ENCODE measurements at places on chromosomes 1 and 21. TPM values are rescaled to one million over a fixed set of nuclear protein-coding genes. Genes with fewer than 3 reads are reported as not detected.

DNA sequence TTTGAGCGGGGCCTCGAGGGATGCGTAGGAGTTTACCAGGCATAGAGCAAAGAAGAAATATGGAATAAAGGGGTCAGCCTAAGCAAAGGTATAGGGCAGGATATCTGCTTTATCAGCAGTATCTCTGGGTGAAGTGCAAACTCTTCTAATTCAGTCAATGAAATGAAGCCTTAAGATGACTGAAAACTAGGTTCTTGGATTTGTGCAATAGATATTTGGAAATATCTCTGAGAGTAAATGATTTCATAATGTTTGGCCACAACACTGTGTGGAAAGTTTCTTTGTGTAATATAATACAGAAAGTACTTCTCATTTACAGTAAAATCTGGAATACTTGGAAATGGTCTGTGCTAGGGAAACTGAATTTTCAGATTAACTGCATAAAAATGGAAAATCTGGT lies 26.1 kb downstream of the KCNJ15 start:
- no peak for DNase-seq

GRCh38 chr1:55280731-55281130 lies 65.6 kb upstream of the USP24 start:
- DNase-seq = no peak

- DNase-seq = no peak
Observed at GRCh38 chr21:35720208-35720731, 340.1 kb downstream of the SETD4 start.

DNA sequence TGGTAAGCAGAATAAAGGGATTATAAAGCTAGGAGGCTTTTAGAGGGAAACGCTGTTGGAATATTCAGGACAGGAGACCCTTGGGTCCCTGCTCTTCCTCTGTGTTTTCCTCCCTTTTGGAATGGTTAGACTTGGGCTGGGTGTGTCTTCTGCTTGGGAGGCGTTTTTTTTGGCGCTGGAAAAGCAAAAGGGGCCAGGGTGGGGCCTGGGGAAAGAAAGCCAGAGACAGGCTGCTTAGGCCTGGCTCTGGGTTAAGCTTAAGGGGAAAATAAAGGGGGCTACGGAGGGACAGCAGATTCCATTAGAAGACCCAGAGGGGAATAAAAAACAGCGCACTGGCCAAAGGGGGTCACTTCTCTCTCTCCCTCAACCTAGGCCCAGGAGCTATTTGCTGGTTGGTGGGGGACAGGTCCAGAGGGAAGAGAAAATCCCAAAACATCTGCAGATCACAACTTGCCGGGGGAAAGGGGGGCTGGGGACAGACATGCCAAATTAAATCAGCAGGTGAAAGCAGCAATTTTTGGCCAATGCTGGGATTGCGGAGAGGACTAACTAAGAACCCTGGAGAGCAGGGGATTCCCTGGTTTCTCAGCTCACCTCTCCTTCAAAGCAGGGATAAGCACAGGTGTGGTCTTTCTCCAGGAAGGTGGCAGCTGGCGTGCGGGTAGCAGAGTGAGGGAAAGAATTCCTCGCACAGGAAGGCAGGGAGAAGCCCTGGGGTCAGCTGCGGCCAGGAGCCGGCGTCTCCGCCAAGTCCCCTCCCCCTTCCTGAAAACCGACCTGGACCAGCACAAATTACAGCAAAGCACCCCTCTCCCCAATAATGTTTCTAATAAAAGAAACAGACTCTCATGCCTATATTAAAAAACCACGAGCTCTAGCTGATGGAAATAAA lies 82.2 kb upstream of the AK4 start:
- DNase-seq = no peak

- DNase-seq = no peak
Observed at GRCh38 chr1:200405264-200405663, 4.6 kb downstream of the ZNF281 start.

DNA sequence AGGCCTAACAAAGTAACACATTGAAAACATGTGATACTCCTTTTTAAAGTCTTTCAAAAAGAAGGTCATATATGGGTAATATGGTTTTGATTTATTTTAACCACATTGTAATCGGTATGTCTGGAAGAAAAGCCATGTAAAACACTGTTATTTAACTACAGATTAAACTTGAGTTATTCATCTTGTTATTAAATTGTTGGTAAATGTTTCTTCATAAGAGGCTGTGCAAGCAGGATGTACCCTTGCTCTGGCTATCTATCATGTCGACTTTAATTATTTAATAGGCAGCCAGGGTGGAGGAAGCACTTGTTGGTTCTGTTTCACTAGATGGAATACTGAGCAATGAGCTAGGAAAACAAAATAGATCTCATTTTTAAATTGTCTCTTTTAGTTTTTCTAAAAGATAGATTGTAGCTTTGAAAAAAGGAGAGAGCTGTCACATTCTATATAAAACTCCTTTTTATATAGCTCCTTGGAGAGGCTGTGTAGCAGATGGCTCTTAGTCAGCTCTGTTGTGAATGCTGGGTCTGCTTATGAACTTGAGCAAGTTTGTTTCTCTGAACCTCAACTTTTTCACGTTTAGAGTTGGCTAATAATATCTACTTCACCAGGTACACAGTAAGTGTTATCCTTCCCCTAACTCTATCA lies 39.5 kb downstream of the LRRC8B start:
- DNase-seq = no peak

DNA sequence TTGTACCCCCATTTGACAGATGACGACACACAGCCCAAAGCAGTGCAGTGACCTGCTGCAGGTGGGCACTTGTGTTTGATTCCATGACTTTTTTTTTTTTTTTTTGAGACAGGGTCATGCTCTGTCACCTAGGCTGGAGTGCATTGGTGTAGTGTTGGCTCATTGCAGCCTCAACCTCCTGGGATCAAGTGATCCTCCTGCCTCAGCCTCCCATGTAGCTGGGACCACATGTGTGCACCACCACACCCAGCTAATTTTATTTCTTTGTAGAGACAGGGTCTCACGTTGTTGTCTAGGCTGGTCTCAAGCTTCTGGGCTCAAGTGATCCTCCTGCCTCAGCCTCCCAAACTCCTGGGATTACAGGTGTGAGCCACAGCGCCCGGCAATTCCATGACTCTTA lies 14.9 kb upstream of the SYNC start:
- no peak for DNase-seq

- no peak for DNase-seq
Observed at GRCh38 chr21:32114419-32115035, 164.3 kb downstream of the MIS18A start.

DNA sequence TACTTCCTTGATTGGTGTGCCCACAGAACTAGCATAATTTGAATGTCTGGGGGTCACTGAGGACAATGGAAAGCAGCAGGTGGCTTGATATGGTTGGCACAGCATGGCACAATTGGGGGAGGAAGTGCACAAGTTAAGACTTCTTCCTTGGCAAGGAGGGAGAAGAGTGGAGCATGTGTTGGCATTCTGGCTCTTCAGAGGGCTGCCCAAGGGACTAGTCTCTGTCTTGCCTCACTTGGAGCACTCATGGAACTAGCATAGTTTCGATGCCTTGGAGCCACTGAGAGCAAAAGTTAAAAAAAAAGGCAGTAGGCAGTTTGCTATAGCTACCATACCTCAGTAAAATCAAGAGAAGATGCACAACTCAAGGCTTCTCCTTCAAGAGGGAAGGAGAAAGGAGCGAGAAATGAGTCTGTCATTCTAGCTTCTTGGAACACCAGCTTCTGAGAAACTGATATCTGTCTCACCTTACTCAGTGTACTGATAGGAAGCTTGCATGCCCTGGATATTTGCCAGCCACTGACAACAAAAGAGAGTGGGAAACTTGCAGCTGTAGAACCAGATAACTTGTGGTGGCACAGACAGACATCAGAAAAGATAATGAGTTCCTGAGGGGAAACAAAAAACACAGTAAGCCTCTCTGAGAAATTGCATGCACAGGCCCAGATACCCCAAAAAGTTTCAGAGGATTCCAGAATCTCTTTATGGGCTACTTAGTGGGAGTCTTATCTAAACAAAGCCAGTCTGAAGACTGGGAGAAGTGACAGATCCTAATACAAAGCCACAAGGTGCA lies 207.5 kb upstream of the SAMSN1 start:
- peak; percentile 14 for DNase-seq

DNA sequence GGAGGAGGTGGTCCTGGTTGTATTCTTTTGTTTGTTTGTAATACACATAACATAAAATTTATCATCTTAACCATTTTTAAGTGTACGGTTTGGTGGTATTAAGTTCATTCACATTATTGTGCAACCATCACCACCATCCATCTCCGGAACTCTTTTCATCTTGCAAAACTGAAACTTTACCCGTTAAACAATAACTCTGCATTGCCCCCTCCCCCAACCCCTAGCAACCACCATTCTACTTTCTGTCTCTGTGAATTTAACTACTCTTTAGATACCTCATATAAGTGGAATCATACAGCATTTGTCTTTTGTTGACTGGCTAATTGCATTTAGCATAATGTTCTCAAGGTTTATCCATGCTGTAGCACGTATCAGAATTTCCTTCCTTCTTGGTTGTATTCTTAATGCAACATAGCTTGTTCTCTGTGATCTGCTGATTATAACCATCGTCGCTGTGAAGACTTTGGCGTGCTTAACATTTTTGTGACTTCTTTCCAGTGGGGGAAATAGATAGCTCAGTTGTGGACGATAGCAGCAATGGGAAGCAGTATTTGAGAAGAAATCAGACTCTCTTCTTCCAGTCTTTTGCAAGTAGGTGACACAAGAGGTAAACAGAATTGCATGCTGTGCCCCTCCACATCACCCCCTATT lies 117.5 kb upstream of the HOOK1 start:
- peak; percentile 70 for DNase-seq

GRCh38 chr1:155598842-155599331 lies 11.1 kb upstream of the MSTO1 start:
- peak; percentile 15 for DNase-seq

- no peak for DNase-seq
Observed at GRCh38 chr1:178168536-178168935, 74.6 kb downstream of the RASAL2 start.

DNA sequence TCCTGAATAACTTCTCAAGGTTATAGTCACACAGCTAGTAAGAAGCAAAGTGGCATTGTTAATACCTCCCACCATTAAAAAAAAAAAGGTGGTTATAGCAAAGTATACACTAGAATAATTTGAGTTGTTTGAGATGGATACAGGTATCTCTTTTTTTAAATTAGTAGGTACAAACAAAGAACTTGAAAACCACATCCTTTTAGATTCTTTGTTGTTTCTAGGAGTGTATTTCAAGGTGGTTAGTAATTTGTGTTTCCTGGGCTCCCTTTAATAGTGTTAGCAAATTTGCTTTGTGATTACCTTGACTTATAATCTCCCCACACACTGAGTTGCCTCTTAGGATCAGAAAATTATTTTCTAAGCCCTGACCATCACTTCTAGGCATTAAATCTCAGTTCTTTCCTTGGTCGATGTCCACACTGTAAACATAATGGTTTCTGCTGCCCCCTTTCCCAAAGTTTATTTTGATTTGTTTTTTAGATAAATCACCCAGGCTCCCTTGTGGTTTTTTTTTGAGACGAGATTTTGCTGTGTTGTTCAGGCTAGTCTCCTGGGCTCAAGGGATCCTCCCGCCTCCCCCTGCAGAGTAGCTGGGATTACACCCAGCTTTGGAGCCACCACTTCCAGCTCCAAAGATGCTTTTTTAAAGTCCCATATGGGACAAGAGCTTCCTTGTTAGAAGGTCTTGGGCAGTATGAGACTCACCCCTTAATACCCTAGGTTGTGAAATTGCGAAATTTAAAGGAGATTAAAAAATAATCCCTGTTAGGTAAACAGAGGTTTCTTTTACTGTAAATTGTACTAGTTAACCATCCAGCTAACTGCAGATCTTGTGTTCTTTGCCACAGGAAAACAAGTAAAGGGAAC lies 6.2 kb downstream of the AKIRIN1 start:
- DNase-seq = no peak

GRCh38 chr1:25810341-25811299 lies 9.1 kb upstream of the MTFR1L start:
- DNase-seq = peak; percentile 89

- DNase-seq = peak; percentile 70
Observed at GRCh38 chr1:160646711-160647328, at the start of gene SLAMF1. TSS of gene SLAMF1 (minus strand) at chr1:160647044. CDS start at chr1:160646945, 99 bp downstream.

GRCh38 chr1:115922801-115923200 lies 53.5 kb upstream of the SLC22A15 start:
- DNase-seq = no peak

- DNase-seq = no peak
Observed at GRCh38 chr1:165344198-165344597, 12.3 kb downstream of the LMX1A start.

DNA sequence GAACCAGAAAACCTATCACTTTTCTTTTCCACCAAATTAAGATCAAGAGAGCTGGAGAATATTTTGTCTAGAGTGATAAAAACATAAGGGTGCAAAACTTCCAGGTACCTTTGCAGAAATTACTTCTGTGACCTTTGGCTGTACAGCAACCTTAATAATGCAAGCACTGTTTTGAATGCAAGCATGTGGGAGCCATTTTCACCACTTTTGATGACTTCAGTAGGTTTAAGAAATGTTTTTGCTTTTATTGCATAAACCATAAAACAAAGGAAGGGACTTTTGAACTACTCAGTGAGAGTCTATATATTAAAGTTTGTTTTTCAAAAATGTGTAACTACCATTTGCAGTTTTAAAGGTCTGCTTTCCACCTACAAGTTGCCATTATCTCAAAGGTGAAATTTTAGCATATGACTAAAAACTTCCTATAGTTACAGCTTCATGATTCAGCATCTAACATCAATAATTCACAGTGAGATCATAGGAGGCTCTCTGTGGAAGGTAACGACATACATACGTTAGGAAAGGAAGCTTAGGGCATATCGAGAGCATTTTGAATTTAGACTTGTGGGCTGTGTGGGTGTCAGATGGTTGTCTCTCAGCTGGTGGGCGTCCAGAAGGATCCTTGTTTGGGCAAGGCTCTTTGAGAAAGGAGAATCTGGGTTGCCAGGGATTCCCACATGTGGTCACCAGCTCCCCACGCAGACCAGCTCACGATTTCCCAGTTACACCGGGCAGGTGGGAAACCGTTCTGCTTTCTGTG lies 1.1 kb upstream of the GADD45A start:
- DNase-seq = peak; percentile 74

GRCh38 chr1:231162970-231163829 lies 1.3 kb downstream of the TRIM67 start:
- no peak for DNase-seq

GRCh38 chr1:211551638-211552460 lies 27.1 kb downstream of the SLC30A1 start:
- DNase-seq = no peak

- no peak for DNase-seq
Observed at GRCh38 chr1:207818971-207819451, 67.2 kb downstream of the CD46 start.

DNA sequence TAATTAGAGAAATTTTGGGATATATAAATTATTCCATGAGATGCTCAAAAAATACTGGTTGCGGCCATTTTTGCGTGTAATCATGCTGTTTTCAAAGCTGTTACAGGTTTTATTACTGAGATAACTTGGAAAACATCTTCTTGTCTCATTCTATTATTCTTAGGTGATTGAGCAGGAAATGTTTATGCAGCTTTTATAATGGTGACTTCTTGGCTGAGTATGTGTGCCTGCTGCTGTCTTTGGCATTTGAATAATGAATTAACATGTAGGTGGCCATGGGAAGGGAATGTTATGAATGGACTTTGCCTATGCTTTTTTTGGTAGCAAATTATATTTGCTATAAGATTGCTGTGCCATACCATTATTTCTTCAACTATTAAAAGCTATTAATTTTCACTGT lies 52.5 kb downstream of the RASAL2 start:
- no peak for DNase-seq

Gene RPE65
- not detected for total RNA-seq

Gene CAPN9
- total RNA-seq = not detected

Gene ZNF683
- total RNA-seq = 1.3 TPM

Gene HMCN1
- total RNA-seq = not detected
